ENCODE measurements at places on chromosomes 16 and 17.

DNA sequence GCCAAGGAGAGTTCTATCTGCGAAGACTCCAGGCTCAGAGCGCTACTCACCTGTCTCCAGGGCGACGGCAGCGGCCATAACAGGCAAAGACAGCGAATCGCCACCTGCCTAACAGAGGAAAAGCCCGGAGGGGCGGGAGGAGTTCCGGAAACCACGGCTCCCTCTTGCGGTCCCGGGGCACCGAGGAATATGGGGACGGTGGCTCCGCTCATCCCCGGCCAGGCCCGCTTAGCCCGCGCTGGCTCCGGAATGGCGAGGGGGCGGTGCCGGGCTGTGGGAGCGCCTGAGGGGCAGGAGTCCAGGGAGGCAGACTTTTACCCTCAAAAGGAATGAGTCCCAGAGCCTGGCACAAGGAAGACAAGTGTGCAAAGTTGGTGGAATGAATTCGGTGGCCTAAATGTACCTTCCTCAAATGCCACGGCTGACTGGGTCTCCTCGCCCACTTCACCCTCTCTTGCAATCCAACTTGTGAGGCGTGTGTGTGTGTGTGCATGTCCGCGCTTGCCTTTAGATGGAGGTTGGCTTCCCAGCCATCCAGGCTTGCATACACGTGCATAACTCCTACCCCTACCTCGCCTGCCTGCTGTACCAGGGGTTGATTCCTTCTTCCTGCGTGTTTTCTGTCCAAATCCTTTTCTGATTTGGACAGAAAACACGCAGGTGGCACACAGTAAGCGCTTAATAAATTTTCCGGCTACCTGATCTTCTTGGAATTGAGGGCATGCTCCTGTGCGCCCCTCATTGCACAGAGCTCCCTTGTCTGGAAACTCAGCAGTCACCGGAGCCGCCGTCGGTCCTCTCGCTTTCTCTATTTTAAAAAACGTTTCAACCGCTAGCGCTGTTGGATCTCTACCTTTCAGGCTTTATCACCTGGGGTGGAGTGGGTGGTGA, 3.5 kb downstream of the C17orf100 start:
- no peak for DNase-seq

GRCh38 chr16:11781773-11782172, 15.3 kb downstream of the ZC3H7A start:
- no peak for DNase-seq

DNA sequence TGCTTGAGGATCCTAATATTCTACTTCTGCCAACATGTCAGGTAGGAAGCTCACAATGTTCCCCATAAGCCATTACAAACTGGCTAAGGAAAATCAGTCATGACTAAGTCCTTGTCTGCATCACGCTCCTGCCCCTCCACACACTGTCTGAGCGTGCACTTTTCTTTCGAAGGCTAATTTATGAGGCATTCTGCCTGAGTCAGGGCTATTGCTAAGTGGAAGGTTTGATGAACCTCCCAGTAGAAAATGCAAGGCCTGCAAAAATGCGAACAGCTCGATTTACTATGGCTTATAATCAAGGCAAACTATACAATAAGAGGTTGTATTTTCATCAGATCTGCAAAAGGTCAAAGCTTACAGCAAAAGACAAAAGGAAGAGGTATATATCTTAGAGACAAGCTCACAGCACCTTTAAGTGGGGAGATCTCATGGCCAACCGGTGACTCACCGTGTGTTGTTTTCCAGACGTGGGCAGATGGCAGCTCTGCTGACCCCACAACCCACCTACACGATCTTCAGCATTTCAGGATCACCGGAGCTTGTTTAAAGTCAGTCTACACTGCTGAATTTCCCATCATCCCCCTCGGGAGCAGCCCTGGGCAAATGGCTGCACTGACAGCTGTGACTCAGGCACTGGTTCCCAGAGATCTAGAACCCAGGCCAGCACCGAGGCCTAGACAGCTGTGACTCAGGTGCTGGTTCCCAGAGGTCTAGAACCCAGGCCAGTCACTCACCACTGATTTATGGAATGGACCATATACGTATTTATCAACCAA, 26.1 kb downstream of the MEAK7 start:
- DNase-seq: no peak

- DNase-seq: no peak
Observed at GRCh38 chr16:52515068-52515671, 31.8 kb downstream of the TOX3 start.

DNA sequence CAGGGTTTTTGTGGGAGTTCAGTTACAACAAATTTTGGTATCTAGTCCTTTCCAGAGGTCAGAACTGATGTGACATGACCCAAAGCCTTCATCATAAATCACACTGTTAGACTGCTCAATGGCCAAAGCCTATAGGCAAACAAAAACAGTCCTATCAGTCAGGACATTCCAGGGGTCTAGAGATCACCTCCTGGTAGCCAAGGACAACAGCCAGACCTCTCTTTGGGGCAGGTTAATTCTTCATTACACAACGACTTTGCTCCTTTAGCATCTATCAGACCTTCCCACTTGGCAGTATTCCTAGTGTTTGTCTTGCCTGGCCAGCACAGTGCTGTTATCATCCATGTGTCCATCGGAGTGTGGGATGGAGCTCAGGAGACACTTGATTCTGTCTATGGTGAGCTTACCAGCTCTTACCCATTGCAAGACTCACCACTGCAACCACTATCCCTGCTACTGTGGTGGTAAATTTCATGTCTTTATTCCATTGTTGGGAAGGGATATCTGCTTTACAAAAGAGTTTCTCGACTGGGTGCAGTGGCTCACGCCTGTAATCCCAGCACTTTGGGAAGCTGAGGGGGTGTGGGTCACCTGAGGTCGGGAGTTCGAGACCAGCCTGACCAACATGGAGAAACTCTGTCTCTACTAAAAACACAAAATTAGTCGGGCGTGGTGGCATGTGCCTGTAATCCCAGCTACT, 95.5 kb upstream of the DHX40 start:
- no peak for DNase-seq

GRCh38 chr17:35052241-35052610, 11.3 kb downstream of the RFFL start:
- no peak for DNase-seq

GRCh38 chr17:38464251-38464722, 36.0 kb downstream of the ARHGAP23 start:
- no peak for DNase-seq

GRCh38 chr16:88354229-88355092, 28.3 kb upstream of the ZNF469 start:
- no peak for DNase-seq

- no peak for DNase-seq
Observed at GRCh38 chr16:49490321-49490705, 116.7 kb downstream of the C16orf78 start.

GRCh38 chr16:30157214-30157613, 26.2 kb upstream of the CORO1A start:
- no peak for DNase-seq

DNA sequence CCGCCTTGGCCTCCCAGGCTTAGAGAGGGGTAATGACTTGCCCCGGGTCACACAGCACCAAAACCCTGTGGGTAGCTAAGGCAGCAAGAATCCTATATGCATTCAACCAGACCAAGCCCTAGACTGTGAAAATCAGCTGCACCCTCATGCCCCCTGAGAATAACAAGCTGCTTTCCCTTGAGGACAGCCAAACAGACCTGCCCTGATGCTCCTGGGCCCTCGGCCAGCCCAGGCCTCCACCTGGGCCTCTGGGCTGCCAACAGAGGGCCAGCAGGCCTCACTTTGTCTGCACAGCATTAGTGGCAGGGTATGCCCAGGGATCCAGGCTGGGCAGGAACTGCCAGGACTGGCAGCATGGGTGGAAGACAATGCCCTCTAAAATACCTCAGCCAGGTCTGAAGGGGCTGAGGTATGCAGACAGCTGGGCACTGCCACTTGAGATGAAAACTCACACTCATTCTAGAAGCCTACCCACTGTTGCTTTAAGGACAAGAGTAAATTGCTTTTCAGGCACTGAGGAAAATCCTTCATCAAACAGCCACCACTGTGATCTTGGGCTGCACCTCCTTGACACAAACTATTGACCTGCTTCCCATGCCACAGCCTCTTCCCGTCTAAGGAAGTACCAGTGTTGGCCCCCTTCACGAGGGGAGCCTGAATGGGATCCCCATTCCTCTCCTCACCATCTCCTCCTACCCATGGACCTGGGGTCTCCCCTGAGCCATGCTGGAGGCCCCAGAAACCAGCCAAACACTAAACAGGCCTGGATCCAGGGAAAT, 8.8 kb downstream of the ST3GAL2 start:
- DNase-seq: no peak

GRCh38 chr16:85707528-85708095, 18.9 kb upstream of the GINS2 start:
- no peak for DNase-seq
